ENCODE measurements at places on chromosomes 5 and 9.

DNA sequence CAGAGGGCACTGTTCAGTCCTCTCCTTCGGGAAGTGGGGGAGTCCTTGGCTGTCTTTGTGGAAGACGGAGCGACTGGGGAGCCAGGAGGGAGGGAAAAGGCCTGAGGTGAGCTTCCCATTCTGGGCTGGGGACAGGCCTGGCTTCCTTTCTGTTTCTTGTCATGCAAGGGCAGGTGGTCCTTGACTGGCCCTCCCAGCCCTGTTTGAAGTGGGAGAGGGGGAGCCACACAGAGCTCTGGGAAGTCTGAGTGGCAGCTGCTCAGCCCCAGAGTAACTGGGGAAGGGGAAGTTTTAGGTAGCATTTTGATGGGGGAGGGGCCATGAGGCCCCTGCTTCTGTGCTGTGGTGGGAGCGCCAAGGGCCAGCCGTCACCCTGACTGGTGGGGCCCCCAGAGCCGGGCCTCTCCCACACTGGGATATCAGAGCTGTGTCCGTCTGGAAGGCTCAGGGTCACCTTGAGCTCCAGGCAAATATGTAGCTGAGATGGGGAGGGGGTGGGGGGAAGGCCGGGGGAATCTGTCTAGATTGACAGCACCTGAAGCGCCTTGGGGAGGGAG lies 6.5 kb downstream of the UNC5A start:
- DNase-seq, result no peak

GRCh38 chr5:172145870-172146747 lies 41.9 kb downstream of the STK10 start:
- no peak for DNase-seq

DNA sequence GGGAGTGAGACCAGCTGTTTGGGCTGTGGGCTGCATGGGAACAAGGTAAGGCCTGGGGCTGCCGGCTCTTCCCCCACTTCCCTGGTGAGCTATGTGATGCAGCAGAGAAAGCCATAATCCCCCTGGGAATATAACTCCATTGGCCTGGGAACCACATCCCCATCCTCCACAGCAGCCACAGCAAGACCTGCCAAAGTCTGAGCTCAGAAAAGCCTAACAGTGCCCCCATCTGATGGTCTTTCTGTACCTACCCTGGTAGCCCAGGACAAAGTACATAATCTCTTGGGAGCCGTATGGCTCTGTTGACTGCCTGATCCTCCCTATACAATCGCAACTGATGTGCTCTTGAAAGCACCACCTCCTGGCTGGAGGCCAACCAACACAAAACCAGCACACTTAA lies 432.6 kb downstream of the CDH18 start:
- no peak for DNase-seq

- no peak for DNase-seq
Observed at GRCh38 chr5:123700624-123701287, 188.8 kb downstream of the CSNK1G3 start.

DNA sequence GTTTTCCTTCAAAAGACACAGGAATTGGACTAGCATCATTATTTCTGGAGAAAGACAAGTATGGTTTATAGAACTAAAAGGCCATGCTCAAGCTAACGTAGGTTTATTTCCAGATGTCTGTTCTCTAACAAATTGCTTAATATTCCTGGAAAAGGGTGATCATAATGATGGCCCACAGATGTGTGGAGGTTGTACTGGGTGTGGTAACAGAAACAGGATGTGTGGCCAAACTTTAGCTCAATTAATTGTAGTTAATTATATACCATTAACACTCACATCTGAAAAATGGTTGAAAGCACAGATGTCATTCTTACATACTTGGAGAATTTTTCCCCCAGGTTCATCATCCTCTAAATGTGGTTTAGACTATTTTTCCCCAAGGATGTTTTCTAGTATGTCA lies 292.7 kb upstream of the RASA1 start:
- no peak for DNase-seq

- no peak for DNase-seq
Observed at GRCh38 chr5:850511-851006, at the start of gene ZDHHC11. ZDHHC11 (minus strand) TSS chr5:850986; CDS start chr5:850602, 384 bp downstream.

DNA sequence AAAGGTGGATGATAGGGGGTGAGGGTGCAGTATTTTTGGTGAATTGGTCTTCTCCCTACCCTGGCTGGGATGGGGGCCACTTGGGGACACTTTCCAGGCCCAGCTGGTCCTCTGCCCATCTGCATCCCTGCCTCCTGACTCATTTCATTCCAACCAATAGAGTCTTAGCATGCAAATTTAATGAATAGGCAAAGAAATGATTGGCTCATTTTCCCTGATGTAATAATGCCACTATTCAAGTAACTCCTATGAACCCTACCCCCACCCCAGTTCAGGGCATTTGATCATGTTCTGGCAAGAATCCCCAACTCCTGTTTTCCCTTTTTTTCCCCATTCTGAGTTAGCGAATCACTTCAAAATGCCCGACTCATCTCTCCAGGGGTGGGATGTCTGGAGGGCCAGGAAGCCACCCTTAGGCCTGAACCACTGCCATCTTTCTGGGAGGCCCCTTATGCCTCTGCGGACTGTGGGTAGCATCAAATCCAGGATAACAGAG lies 56.7 kb downstream of the PCDH1 start:
- no peak for DNase-seq

DNA sequence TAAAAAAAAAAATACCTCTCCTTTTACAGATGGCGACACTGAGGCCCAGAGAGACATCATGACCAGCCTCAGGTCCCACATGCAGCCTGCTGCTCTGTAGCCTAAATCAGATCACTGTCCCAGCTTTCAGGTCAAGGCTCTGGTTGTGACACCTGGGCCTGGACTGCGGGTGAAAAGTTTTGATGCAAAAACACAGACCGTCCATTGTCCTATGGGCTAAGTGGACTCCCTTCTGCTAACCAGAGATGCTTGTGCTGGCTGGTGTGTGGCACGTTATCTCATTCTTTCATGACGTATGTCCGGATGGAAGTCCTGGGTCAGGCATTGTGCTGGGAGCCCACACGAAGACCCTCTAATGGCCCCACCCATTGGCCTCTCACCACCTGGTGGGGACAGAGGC lies 7.8 kb downstream of the NEK6 start:
- DNase-seq, result no peak

DNA sequence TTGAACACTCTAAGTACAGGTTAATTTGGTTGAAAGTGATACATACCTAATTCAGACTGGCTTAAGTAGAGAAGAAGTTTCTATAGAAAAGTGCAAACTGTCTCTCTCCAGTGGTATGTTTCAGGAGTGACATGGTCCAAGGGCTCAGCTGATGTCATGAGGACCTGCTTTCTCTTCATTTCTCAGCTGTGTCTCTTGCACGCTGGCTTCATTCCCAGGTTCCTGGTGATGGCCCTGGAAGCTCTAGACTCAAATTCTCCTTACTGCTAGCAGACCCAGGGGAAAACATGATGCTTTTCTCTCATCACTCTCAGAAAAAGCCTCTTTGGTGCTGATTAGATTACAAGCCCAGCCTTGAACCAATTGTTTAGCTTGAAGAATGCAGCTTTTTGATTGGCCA lies 211.9 kb upstream of the CLINT1 start:
- no peak for DNase-seq
